ENCODE measurements at places on chromosomes 5 and 9.
A peak's percentile ranks its signal among the peaks of the same experiment; 100 is the strongest.

GRCh38 chr5:33170411-33170810 lies 270.4 kb upstream of the TARS1 start:
- DNase-seq = no peak

DNA sequence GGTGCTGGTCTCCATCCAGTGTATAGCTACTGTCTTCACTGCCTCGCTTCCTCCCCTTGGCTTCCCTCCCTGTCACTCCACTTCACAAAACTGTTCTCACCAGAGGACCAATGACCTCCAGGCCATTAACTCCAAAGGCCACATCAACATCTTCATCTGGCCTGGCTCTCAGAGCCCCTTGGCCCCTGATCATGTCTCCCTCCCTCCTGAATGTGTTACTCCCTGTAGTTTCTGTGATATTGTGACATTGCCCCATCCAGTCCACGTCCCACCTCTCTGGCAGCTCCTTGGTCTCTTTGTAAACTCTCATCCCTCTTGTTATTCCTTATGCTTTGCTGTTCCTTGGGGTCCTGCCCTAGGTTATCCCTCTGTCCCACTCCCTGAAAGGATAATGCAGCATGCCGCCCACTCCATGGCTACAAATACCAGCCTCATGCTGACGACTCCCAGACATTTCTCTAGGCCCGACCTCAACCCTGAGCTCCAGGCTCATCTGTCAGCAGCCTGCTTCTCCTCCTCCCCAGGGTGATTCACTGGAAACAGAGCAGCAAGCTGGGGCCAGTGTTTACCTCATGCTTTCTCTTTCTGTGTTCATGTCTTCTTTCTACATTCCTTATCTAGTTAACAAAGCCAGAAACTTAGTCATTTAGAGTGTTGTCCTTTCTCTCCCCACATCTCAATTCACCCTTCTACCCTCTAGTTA lies 312.2 kb downstream of the SPOCK1 start:
- peak; percentile 58 for DNase-seq

DNA sequence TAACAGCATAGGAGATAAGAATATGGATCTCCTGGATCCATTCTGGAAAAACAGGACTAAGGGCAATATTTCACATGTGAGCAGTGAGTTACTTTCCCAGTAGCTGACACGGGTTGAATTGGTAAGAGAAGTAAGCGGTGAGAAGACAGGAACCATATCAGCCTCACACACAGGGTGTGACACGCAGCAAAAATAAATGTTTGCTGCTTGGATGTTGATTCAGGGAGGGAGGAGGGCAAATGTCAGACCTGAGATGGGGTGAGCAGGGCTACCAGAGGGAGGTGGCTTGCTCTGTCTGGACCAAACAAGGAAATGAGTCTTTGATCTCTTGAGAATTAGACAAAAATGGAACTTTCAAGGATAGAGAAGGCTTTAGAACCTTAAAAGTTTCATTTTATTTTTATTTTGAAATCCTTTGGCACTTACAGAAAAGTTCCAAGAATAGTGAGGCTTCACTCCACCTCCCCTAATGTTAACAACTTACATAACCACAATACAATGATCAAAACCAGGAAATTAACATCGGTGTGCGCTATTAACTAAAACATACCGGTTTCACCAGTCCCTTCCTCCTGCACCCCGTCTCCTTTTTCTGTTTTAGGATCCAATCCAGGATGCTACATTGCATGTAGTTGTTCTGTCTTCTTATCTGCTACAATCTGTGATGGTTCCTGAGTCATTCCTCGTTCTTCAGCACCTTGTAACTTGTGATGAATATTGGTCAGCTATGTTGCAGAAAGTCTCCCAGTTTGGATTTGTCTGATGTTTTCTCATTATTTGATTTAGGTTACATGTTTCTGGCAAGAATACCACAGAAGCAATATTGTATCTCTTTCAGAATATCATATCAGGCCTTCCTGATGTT lies 20.5 kb upstream of the ARHGEF28 start:
- DNase-seq = no peak

DNA sequence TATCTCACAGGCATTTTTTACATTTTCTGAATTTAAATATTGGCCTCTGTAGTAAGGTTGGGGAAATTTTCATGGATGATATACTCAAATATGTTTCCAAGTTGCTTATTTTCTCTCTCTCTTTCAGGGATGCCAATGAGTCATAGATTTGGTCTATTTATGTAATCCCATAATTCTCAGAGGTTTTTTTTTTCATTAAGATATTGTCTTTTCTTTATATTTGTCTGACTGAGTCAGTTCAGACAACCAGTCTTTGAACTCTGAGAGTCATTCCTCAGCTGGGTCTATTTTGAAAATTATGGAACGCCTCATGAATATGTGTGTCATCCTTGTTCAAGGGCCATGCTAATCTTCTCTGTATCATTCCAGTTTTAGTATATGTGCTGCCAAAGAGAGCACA lies 223.2 kb downstream of the PCSK1 start:
- DNase-seq = peak; percentile 91

DNA sequence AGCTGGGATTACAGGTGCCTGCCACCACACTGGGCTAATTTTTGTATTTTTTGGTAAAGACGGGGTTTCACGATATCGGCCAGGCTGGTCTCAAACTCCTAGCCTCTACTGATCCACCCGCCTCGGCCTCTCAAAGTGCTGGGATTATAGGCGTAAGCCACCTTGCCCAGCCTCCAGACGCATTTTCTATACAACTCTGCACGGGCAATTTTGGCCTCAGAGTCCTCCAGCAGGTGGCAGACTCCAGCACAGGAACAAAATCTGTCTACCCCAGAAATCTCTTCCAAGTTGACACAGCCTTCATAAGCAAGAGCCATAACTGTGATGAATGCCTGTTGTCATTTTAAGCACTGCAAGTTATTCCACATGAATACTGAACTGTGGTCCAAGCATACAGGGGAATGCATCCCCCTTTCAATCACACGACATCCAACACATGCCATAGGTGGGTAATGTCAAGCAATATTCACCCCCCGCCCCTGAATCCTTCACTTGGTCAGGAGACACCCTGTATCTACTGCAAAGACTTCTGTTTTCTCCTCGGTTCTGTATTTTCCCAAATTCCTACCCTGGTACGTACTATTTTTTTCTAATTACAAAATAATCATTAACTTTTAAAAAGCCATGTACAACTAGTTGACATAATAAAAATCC lies 50.8 kb downstream of the ALDH7A1 start:
- DNase-seq = no peak

DNA sequence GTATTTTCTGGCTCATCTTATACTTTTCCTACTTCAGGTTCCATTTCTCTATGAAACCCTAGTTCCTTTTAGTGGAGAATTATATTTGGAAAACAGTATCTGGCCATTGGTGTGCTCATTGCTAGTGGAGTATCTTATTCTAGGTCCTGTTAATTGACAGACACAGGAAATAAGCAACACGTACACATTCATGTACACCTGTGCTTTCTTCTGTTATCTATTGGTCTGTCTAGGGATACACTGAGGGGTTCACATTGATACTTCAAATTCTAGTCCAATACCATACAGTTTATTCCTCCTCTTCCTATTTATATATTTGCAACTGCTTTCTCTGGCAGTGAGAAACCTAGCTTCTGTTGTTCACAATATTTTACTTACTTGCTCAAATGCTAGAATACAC lies 110.2 kb downstream of the FER start:
- DNase-seq = no peak

DNA sequence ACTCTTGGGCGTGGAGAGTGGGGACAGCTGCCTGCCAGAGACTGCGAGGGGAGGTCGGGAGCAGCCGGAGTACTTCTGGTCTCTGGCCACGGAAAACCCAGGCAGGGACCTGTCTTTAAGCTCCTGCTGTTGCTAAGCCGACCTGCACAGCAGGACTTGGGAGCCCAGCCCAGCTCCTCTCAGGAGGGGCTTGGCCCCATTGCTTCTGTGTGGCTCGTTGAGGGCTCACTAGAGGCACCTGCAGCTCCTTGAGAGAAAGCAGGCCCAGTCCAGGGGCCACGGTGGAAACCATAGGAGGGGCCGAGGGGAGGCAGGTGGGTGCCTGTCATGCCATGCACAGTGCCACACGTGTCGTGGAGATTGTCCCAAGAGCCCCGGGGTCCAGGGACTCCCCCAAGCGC lies 3.3 kb upstream of the LCN2 start:
- no peak for DNase-seq

- no peak for DNase-seq
Observed at GRCh38 chr9:29685531-29685930, 2112.2 kb upstream of the C9orf72 start.

DNA sequence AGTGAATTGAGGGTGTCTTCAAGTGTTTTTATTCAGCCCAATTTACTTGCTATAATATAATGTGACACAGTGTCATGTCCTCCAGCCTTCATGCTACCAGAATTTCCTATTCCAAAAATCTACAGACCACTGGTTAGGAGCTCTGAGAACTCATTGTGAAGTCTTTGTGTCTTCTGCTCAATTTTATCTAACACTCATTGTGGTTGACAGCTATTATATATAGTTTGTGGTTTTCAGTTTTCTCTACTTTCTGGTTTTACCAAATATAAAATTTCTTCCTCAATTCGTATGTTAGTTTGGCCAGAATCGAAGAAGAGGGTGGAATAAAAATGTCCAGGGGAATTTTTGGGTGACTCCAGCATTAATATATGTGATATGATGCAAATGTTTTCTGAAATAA lies 509.3 kb upstream of the NUDT12 start:
- no peak for DNase-seq
